Fibroblast of upper back skin (primary cell): ENCODE measurements at places on chromosomes 1 and 21.
A peak's percentile ranks its signal among the peaks of the same experiment; 100 is the strongest.

GRCh38 chr1:248739572-248740205 lies 15.9 kb downstream of the LYPD8 start:
- DNase-seq: no peak

DNA sequence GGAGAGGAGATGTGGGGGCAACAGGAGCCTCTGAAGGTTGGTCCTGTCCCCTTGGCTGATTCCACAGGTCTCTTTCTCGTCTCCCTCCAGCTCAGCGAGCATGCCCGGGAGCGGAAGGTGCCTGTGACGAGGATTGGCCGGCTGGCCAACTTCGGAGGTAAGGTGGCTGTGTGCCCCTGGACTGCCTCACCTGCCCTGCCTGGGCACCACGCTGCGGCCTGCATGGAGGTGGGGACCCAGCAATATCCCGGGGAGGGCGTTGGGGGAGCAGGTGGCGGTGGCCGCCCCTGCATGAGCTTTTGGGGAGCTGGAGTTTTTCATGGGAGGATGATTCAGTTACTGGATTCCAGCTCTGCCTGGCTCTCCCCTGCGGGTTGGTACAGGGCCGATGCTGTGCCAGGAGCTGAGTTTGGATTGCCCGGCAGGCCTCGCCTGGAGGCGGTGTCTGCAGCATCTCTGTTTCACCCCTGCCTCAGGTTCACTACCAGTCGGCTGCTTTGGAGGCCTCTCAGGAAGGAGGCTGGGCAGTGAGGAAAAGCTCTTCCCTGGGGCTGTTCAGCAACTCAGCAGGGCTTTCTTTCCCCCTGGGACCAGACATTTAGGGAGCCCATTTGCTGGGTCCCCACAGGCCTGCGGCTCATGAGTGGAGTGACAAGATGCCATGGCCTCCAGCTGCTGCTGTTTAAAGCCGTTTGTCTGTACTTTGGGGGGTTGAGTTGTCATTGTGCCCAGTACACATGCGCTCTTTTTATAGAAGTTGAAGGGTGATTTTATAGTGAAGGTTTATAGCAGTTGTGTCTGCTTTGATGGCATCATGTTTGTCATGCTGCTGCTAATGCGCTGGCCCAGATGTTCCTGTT lies 25.7 kb downstream of the COQ8A start:
- no peak for DNase-seq

GRCh38 chr21:46211786-46212720 lies 16.5 kb downstream of the LSS start:
- DNase-seq: no peak

GRCh38 chr21:35751171-35751570 lies 309.2 kb downstream of the SETD4 start:
- DNase-seq: no peak

DNA sequence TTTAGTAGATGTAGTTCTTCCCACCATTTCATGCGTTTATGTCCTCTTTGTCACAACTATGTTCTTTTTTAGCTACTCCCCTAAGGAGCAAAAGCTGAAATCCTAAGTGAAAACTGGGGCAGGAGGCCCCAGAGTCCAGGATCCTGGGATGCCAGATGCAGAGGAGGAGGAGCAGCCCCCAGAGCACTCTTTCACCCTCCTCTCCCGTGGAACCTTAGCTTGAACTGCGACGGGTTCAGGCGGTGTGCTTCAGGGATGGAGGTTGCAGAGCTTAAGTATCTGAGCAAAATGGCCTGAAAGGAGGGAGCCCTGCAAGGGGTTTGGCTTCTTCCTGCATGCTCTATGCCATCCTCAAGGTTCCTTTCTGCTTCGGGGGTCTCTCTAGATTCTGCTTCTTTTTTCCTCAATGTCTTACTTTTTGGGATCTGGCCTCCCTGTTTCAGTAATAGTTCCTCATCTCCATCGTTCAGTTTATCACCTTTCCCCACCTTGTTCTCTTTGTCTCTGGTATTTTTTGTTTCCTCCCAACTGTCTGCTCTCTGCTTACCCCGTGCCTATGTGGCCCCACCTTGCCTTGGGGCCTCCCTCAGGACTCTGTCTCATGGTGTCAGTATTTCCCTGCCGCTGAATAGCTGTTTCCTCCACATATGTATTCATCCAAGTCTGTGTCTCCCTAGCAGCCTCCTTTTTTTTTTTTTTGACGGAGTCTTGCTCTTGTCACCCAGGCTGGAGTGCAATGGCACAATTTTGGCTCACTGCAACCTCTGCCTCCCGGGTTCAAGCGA lies 2.7 kb upstream of the NHLH1 start:
- DNase-seq: no peak

DNA sequence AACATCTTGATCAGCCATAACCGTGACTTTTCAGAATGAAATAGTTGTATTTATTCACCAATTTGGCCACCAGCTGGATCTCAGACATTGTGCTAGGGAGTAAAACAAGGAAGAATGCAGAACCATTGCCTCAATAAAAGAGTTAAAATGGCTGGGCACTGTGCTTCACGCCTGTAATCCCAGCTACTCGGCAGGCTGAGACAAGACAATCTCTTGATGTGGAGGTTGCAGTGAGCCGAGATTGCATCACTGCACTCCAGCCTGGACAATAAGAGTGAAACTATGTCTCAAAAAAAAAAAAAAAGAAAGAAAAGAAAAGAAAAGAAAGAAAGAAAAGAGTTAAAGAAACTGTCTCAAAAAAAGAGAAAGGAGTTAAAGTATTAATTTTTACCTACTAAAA lies 199.5 kb downstream of the TPR start:
- peak; percentile 63 for DNase-seq

GRCh38 chr1:165844114-165844798 lies 16.8 kb downstream of the UCK2 start:
- DNase-seq: no peak

GRCh38 chr1:6660415-6661049 lies 35.9 kb downstream of the THAP3 start:
- no peak for DNase-seq

GRCh38 chr1:201042779-201043461 lies 19.4 kb upstream of the KIF21B start:
- peak; percentile 71 for DNase-seq

- DNase-seq: peak; percentile 79
These were observed 32.8 kb upstream of the S1PR1 start for GRCh38 chr1:101203820-101204540.

GRCh38 chr1:152880907-152881306 lies 2.8 kb downstream of the SMCP start:
- DNase-seq: no peak

- no peak for DNase-seq
These were observed 29.3 kb downstream of the RRP1 start for GRCh38 chr21:43818685-43819084.

- no peak for DNase-seq
These were observed 573.8 kb upstream of the NR5A2 start for GRCh38 chr1:199453723-199454122.

GRCh38 chr21:26934383-26934782 lies 32.5 kb downstream of the ADAMTS5 start:
- DNase-seq: no peak

DNA sequence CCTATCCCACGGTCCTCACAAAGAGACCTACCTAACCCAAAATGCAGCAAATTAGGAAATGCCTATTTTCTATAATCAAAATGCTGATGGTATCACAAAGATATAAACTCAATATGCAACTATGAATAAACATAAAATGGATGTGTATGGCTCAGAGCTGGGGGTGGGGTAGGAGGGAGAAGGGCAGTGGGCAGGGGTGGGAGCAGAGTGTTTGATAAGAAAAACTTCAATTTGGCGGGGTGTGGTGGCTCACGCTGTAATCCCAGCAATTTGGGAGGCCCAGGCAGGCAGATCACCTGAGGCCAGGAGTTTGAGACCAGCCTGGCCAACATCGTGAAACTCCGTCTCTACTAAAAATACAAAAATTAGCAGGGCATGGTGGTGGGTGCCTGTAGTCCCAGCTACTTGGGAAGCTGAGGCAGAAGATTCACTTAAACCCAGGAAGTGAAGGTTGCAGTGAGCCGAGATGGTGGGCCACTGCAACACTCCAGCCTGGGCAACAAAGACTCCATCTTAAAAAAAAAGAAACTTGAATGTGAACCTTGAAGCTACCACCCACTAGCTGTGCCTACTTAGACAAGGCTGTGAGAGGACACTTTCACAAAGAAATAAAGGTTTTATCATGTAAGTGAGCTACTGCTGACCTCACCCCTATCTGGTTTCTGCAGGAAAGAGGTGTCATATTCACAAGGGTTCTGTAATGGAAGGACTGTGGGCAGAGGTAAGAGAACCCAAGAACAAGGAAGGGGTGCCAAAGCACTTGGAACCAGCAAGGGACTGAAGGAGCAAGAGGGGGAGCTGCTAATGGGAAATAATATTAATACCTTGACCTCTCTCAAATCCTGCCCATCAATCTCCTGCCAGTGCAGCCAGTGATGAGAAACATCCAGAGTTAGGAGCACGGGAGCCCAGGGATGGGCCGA lies 53.0 kb downstream of the HLCS start:
- no peak for DNase-seq

DNA sequence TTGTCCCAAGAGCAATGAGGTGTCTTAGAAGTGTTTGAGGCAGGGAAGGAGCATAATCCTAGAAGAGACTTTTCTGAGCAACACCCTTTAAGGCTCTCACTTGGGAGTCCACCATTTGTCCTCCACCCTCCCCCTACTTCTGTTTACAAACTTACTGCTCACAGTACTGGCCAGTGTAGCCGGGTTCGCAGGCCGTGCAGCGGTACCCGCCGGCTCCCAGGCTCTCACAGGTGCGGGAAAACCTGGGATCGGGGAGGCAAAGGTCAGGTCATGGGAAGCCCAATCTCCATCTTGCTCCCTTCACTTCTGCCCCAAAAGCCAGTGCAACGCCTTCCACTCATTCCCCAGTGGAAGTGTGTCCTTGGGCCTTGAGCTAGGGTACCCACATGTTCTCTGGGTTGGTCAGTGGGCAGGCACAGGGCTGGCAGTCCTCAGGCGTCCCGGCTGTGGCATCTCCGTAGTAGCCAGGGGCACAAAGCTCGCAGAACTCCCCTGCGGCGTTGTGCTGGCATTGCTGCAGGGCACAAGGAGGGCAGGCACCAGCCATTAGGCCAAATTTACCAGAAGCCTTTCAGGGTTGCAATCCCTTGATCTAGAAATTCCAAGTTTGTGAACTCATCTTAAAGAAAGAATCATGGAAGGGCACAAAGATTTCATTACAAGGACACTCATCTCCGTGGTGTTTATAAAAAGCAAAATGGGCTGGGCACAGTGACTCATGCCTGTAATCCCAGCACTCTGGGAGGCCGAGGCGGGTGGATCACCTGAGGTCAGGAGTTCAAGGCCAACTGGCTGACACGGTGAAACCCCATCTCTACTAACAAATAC lies 49.8 kb downstream of the LDLRAD2 start:
- peak; percentile 34 for DNase-seq

- DNase-seq: peak; percentile 54
These were observed 801 bp upstream of the DDAH1 start for GRCh38 chr1:85465786-85466134.

DNA sequence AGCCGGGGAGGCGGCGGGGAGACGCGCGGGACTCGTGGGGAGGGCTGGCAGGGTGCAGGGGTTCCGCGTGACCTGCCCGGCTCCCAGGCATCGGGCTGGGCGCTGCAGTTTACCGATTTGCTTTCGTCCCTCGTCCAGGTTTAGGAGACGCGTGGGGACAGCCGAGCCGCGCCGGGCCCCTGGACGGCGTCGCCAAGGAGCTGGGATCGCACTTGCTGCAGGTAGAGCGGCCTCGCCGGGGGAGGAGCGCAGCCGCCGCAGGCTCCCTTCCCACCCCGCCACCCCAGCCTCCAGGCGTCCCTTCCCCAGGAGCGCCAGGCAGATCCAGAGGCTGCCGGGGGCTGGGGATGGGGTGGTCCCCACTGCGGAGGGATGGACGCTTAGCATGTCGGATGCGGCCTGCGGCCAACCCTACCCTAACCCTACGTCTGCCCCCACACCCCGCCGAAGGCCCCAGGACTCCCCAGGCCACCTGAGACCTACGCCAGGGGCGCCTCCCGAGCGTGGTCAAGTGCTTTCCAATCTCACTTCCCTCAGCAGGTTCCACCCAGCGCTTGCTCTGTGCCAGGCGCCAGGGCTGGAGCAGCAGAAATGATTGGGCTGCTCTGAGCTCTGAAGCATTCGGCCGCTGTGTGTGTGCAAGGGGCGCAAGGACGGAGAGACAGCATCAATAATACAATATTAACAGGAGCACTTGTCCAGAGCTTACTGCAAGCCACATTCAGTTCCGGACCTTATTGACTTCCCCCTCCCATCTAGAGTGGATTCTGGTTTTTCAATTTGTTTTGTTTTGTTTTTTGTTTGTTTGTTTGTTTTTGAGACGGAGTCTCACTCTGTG lies 10.3 kb downstream of the SIM2 start:
- no peak for DNase-seq

DNA sequence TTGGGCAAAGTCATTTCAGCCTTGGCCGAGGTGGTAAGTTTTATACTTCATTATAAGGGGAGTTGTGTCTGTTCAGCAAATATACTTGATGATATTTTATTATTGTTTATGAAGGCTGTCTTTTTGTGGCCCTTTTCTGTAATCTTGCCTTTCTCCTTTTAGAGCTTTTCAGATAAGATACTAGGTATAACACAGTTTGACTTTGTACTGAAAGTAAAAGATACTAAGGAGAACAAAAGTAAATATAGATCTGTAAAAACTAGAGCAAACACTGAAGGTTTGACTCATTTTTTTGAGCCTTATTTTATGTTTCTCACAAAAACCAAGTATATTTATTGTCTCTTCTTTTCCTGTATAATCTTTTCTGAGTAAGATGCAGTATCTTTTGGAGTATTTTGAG lies 61.9 kb downstream of the KIF1B start:
- no peak for DNase-seq

DNA sequence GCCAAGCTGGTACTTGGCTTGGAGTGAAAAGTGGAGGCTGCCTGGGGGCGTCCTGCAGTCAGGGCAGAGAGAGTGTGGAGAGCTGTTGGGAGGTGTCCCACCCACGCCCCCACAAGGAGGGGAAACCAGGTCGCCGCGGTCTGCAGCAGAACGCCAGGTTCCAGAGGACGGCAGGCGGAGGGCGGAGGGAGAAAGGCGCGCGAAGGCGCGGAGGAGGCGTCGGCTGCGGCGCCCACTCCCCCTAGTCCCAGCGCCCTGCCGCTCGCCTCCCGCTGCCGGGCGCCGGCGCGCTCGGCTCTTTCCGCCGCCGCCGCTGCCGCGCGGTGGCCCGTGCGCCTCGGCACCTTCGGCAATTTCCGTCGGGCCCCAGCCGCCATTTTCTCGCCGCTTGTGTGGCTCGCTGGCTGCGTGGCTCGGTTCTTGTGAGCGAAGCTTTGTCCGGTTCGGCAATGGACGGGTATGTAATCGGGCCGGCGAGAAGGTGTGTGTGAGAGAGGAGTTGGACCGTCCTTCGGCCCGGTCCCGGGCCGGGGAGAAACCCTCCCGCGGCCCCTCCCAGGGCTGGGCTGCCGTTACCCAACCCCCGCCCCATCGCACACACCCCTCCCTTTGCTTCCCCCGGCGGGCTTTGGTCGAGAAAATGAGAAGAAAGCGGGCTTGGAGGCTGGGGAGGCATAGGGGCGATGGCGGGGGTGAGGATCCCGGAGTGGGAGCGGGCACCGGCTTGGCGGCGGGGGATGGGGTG lies at the start of gene PTBP2:
Gene PTBP2, plus strand, starts transcription at position 369 of the 745 bp plus-strand sequence. Its CDS starts 81 bp downstream, at position 450.
- peak; percentile 79 for DNase-seq

- no peak for DNase-seq
These were observed 80.0 kb downstream of the SLC25A24 start for GRCh38 chr1:108120163-108120562.
